ENCODE measurements at places on chromosomes 11 and 22.

DNA sequence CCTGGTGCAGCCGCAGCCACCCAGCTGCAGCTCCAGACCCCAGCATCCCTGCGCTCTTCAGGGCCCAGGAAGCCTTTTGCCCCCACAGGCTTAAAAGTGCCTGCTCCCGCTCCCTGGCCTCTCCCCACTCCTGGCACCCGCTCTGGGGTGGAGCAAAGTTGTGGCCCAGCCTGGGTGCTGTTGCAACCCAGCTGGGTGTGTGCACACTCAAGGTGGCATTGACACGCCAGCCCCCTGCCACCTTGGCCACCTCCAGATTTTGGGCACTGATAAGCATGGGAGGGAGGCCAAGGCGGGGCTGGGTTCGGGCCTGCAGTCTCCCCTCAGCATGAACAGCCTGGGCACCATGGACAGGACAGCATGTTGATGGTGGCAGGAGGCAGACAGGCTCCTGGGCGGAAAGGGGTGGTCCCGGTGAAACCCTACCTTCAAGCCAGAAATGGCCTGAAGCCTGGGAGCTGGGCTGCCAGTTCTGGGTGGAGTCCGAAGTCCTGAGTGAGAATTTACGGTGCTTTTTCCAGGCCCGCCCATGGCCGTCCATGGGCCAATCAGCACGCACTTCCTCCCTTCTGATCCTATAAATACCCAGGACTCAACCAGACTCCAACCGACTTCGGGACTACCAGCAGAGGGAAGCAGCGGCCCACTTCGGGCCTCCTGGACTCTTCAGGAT lies 23.6 kb upstream of the RNASEH2C start:
- peak; percentile 15 for DNase-seq

GRCh38 chr11:119461229-119461963 lies 38.4 kb upstream of the THY1 start:
- DNase-seq, result no peak

GRCh38 chr11:124884340-124884739 lies 13.3 kb downstream of the ROBO4 start:
- no peak for DNase-seq

GRCh38 chr11:11756718-11757117 lies 85.1 kb upstream of the USP47 start:
- DNase-seq, result no peak
